ENCODE measurements at places on chromosomes 12 and 14.

DNA sequence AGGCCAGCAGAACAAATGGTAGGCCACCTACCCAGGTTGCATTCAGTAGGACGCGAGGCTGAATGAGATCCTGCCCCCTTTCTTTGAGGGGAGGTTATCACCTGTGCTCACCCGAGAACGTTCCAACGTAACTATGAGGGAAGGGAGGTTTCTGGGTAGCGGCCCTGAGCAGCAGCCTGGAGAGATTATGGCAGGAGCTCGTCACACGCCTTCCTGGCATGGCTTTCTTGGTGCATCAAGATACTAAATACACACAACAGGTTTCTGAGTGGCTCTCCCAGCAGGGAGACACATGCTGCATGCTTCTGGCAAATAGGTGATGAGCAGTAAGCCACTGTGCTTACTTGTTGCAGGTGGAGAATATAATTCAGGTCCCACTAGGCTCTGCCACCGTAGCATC, 147.7 kb downstream of the CALM1 start:
- DNase-seq: no peak

- no peak for DNase-seq
Measured at GRCh38 chr14:59208224-59208814, 19.9 kb downstream of the DAAM1 start.

DNA sequence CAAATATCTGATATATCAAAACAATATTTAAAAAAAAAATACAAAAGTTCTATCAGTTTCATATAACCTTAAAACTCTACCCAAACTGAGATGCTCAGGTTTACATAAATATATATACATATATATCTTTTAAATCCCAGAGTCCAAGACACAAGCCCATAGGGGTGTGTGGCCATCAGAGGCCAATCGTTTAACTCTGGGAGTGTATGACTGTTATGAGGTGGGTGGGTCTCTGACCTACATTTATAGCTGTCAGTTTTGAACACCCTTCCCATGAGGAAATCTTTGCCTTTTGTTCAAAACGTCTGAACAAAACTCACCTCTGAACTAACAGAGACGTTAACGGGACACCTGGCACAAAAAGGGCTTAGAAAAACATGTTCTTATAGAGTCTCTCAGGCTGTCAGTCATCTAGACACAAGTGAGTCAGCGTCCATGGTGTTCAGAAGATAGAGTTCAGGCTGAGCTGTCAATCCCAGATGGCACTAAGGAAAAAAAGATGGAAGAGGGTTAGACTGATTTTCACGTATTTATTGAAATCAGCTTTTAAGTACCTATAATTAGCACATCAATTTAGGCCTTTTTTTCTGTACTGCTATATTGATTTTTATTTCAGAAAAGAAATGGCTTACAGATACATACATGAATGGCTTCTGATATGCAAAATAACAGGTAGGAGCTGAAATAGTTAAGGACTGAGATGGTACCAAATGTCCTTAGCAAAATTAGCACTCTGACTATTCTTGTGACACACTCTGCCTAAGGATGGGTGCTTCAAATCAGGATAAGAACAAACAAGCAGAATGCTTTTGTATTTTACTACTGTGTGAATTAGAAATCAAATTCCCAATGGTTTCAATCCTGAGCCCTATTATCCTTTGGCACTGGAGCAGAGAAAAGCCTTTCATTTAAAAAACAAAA, 29.2 kb downstream of the HIGD1C start:
- DNase-seq: no peak

GRCh38 chr12:109772622-109773321, 59.1 kb downstream of the FAM222A start:
- no peak for DNase-seq

GRCh38 chr12:5548152-5548943, 116.4 kb downstream of the NTF3 start:
- no peak for DNase-seq

DNA sequence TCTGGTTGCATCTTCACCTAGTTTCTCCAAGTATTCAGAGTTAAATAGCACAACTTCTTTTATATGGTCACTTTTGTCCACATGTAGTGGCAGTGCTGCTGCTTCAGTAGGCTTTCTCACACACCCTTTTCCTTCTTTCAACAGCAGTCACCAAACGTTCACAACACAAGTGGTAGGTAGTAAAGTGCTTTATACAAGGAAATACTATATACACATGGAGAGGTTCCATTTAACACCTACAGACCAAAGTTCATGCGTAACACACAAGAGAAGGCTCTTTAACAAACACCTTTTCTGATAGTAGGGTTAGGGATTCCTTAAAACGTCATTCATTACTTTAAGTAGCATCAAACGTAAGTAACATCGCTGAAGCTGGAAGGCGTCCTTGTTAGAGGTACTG, 107.1 kb upstream of the USP44 start:
- no peak for DNase-seq

DNA sequence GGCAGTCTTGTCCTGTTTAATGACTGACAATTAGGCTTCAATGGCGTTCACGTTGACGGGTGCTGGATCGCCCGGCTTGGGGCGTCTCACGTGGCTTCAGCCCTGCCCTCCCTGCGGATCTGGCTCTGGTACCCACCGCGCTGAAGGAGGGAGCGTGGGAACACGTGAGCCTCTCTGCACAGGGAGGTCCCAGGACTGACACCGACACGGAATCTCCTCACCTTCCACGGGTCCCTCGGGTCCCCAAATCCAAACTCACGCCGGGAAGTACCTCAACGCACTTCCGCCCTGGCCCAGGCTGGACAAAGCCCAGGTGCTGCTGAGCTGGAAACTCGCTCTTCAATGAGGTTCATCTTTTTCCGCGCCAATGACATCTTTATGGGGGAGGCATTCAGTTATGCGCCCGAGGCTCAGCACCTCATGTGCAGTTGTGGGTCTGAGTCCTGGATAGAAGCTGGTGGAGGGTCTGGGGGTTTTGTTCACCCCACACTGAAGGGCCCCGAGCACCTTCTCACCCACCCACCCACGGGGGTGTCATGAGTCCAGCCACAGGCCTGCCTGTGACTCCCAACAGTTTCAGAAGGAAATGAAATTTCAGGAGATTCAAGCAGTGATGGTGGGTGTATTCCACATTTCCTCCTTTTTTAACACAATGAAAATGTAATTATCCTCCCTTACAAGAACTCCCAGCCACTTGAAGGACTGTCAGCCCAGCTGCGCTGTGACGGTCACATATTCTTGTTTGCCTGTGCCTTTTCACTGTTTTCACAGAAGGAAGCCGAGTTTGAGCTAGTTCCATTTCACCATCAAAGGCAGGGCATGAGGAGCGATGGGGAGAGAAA, 251.7 kb upstream of the SFSWAP start:
- no peak for DNase-seq

- no peak for DNase-seq
Measured at GRCh38 chr12:108817909-108818308, 39.5 kb downstream of the SSH1 start.

GRCh38 chr14:52649511-52649910, 45.8 kb downstream of the ERO1A start:
- DNase-seq: no peak

- DNase-seq: no peak
Measured at GRCh38 chr12:8680533-8680932, 17.3 kb upstream of the RIMKLB start.

DNA sequence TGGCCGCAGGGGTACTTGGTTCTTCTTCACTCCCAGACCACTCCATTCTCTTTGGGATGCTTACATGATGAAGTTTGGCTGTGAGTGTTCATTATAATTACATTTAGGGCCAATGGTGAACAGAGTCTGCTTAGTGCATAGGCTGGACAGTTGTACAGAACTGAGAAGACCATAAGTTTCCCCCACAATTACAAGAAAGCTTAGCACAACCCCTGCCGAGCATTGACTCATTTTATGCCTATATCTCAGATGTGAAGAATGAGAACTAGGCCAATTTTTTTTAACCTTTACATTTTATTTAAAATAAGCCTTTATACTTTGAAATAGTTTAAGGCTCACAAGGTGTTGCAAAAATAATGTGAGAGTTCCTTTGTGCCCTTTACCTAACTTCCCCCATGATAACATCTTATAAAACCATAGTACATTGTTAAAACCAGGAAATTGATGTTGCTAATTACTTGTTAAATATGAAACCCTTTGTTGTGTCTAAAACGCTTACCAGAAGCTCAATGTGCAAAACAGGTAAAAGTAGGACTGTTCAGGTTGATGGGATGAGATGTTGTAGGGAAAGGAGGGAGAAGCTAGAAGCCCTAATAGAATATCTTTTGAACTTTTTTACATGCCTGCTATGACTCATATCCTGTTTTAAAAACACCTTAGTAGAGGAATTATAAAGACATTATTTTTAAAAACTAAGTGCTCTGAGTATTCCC, 47.2 kb downstream of the ALDH1L2 start:
- DNase-seq: no peak

DNA sequence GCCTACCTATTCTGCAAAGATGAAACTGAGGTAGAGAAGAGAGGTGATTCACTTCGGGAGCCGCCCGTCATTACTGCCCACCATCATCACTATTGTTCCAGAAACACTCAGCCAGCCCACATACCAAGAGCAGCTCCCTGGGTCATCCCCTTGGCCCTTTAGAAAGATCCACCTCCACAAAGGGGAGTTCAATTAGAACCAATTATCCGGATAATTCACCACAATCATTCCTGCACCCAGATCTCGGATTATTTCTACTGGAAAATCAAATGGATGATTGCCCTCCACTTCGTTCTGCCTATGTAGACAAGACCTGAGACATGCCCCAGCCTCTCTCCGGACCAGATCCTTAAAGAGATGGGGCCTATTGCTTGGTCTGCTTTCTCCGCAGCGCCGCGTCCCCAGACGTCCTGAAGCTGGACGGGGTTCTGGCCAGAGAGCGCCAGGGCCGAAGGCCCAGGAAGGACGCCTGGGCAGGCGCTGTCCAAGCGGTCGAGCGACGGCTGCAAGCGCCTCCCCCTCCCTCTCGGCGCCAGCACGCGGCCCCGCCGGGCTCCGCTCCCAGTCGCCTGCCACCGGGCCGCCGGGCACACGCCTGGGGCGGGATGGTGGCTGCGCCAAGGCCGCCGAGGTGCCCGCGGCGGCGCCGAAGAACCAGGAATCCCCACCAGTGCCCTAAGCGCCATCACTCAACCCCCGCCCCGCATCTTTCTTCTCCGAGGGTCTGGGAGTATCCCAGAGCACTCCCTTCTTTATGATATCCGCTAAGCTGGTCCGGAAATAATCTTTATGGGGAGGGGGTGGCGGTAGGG, 1.3 kb upstream of the ASCL1 start:
- no peak for DNase-seq

GRCh38 chr14:75968456-75968855, 13.3 kb downstream of the TGFB3 start:
- DNase-seq: peak; percentile 52

GRCh38 chr12:78584695-78585094, 279.9 kb upstream of the SYT1 start:
- no peak for DNase-seq

- DNase-seq: peak; percentile 48
Measured at GRCh38 chr14:30005114-30005808, 77.6 kb upstream of the PRKD1 start.

- no peak for DNase-seq
Measured at GRCh38 chr14:104678346-104678745, 11.1 kb upstream of the INF2 start.

GRCh38 chr12:132761032-132761920, at the start of gene ANKLE2:
ANKLE2 (minus strand) TSS chr12:132761832; CDS start chr12:132761798, 34 bp downstream.
- DNase-seq: no peak

Data from fibroblast of skin of left quadriceps (primary cell).